ENCODE measurements at places on chromosomes 5 and 9.
A peak's percentile ranks its signal among the peaks of the same experiment; 100 is the strongest.

DNA sequence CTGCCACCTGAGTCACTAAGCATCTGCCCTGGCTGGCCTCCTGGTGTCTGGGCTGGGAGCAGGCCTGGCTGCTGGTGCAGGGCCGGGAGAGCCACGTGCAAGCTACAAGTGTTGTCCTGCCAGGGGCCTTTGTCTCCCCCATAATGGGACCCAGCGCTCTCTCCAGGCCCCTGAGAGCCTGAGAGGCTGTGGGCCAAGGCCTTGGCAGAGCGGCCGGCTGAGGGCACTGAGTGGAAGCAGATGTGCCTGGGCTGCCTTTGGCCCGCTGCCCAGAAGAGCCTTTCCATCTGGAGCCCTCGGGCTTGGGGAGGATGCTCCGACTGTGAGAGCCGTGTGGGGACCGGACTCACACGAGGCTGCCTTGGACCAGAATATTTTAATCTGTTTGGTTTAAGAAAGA lies 185.5 kb downstream of the RGS3 start:
- no peak for DNase-seq

GRCh38 chr5:58060996-58061395 lies 398.9 kb downstream of the PLK2 start:
- no peak for DNase-seq

DNA sequence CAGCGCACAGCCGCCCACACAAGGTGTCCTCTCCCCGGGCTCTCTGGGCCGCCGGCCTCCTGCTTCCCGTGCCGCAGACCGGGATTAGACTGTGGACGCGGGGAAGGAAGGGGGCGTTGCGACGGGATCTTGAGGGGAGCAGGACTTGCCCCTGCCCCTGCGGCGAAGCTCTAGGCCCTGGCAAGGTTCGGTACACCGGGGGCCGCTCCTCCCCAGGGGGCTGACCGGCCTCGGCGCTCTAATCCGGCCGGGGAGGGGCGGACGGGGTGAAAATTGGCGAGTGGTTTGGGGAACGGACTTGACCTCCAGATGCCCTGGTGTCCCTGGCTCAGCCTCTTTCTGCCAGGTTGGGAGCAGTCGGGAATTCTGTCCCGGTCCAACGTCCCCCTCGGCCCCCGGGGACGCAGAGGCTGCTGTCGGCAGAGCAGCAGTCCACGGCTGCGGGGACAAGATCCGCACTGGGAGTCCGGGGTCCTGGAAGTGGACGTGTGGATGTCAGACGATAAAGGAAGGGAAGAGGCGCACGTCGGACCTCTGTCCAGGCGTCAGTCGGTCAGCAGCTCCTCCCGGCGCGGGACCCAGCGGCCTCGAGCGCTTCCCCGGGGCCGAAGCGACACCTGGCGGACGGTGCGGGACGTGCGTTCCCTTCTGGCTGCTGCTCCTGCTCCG lies 1.9 kb upstream of the CNTFR start:
- DNase-seq, result peak; percentile 69

- DNase-seq, result no peak
These were observed 15.9 kb upstream of the DMRT2 start for GRCh38 chr9:1034271-1034670.

Measured in CD4-positive, alpha-beta T cell treated with Interleukin-15 for 1 hour (primary cell).